ENCODE measurements at places on chromosomes 1 and 21.

DNA sequence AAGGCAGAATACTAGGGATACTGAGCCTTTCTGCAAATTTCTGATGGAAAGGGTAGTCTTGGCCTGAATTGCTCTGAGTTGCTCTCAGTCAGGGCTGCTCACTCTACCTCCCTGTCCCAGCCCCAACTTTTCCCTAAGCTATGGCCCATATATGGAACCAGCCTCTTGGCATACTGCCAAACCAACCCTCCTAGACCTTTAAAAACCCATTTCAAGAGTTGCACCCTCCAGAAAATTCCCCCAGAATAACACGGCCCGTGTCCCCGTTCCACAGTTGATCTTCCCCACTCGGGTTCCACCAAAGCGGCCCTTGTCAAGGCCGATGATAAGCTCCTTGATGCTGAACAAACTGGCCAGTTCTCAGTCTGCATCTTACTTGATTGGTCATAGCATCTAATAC lies 25.4 kb downstream of the SYT6 start:
- no peak for DNase-seq

DNA sequence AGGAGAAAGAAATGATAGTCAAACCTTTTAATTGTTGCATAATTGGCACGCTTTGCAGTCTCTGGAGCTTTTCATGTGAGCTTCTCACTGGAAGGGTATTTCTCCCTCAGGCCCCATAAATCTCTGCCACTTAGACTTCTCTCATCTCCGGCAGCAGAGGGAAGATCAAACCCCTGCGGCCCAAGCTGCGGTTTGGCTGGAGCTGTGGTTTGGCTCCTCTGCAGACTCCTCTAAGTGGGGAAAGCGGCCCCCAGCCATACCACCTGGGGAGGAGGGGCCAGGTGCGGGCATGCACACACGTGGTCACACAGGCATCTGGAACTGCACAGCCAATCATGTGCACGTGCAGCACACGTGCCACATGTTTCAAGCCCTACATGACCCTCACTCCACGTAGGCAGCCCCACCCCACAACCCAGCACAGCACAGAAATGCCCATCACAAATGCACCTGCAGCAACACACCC lies 58.3 kb downstream of the UBE2T start:
- no peak for DNase-seq

DNA sequence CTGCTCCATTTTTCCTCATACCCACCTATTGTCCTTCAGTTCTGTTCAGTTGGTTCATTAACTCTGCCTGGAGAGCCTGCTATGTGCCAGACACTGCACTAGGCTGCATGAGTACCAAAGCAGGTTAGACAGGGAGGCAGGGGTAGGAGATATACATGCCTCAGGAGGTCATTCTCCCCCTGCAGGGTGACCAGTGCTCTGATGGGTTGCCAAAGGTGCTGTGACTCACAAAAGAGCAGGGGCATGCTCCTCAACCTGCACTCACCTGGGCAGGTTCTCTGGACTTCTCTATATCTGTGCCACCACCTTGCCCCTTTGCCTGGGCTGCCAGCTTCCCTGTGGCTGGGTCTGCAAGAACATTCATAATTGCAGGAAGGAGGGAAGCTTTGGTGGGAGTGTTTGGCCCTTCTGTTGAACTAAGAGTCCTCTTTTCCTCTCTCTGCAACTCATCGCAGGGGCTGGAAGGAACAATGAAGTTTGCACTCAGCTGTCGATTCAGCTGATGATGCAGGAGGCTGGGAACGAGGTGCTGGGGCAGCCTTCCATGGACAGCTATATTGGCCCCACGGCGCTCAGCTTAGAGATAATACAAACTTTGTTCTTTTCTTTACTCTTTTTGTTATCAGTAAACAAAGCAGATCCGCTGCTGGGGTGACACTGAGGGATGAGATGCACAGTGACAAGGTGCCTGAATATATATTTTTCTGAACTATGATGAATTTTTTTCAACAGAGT lies 356.4 kb upstream of the PLXNA2 start:
- no peak for DNase-seq

DNA sequence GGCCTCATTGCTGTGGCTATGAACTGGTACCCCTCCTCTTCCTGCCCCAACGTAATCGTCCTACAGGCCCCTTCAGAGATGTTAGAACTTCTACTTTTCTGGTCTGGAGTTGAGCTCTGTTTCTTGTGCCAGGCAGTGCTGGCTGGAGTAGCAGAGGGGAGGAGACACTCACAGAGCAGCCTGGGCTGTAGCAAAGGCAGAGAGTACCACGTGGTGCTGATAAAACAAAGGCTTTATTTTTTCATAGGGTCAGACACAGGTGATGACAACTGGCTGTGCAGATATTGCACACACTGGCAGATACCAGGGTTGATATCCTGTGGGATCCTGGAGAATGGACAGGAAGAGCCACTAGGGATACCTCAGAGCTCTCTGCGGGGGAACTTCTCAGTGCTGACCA lies 23.2 kb downstream of the CRCT1 start:
- DNase-seq: no peak

DNA sequence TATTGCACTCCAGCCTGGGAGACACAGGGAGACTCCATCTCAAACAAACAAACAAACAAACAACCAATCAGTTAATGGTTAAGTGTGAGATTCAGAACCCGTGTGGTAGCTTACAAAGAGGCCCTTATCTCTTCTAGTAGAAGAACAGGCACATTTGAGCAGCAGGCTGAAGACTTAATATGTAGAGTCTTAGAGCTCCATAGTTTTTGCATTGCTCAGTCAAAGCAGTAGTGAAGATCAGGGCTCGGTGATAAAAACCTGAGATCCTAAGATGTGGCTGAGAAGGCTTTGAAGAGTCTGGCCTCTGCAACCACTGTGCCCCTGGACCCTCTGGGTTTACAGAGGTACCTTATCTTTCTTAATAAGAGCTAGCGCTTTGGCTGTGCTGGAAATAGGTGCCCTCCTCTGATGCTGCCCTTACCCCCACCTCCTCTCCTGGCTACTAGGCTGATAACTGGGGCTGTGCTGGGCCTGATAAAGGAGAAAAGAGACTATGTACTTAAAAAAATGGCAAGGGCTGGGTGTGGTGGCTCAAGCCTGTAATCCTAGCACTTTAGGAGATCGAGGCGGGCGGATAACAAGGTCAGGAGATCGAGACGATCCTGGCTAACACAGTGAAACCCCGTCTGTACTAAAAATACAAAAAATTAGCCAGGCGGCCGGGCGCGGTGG lies 10.5 kb upstream of the UCK2 start:
- no peak for DNase-seq

- no peak for DNase-seq
These were observed 197.7 kb downstream of the CRB1 start for GRCh38 chr1:197465528-197466327.

- no peak for DNase-seq
These were observed at the start of gene RGS8 for GRCh38 chr1:182684116-182684828. Gene RGS8, minus strand, starts transcription at chr1:182684587. Its CDS starts 14,938 bp downstream, at chr1:182669649.

- DNase-seq: no peak
These were observed 715 bp upstream of the ARTN start for GRCh38 chr1:43932786-43933385.

DNA sequence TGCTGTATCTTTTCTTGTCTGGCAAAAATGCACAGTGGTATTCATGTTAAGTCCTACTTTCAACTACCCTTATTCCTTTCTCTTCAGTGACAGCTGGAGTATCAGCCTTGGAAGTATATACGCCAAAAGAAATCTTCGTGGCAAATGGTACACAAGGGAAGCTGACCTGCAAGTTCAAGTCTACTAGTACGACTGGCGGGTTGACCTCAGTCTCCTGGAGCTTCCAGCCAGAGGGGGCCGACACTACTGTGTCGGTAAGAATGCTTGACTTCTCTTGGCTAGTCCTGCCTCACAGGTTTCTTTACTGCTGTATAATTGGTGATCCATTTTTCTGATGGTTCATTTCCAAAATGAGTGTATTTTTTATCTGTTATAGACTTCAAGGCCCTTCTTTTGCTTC lies 43.7 kb downstream of the MPZL1 start:
- no peak for DNase-seq

GRCh38 chr1:88891951-88892340 lies 579 bp upstream of the GTF2B start:
- no peak for DNase-seq

DNA sequence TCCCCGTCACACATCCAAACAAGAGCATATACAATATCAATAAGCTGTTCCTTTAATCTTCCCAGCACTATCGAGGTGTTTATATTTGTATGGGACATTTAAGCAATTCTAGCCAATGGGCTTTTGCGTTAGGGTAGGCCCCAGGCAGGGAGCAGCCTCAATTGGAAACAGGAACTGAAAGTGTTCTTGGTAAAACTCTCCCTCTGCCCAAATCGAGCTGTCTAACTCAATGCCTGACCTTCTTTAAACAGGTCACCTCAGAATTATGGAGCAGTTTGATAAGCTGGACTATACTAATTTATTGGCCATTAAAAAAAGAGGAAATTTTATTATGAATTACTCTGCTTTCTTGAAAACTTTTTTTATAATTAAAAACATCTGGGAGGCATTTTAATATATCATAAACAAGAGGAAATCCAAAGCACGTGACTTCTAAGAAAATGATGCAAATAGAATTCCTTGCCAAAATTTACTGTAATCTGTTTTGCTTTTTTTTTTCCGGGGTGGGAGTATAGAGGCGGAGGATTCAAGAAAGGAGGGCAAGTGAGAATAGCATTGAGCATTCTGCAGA lies 498.1 kb downstream of the LMO4 start:
- no peak for DNase-seq

- no peak for DNase-seq
These were observed 37.3 kb downstream of the WNT2B start for GRCh38 chr1:112546076-112546475.

GRCh38 chr1:87642581-87643221 lies 314.0 kb downstream of the LMO4 start:
- DNase-seq: no peak

- no peak for DNase-seq
These were observed at the start of gene EDN2 for GRCh38 chr1:41484402-41485241. Gene EDN2, minus strand, starts transcription at chr1:41484683. Its CDS starts 82 bp downstream, at chr1:41484601.

GRCh38 chr1:29243871-29244200 lies 7.5 kb downstream of the PTPRU start:
- DNase-seq: no peak

GRCh38 chr1:3785045-3785444 lies 11.3 kb downstream of the LRRC47 start:
- no peak for DNase-seq

GRCh38 chr1:42730988-42731387 lies 9.0 kb downstream of the CLDN19 start:
- DNase-seq: no peak

DNA sequence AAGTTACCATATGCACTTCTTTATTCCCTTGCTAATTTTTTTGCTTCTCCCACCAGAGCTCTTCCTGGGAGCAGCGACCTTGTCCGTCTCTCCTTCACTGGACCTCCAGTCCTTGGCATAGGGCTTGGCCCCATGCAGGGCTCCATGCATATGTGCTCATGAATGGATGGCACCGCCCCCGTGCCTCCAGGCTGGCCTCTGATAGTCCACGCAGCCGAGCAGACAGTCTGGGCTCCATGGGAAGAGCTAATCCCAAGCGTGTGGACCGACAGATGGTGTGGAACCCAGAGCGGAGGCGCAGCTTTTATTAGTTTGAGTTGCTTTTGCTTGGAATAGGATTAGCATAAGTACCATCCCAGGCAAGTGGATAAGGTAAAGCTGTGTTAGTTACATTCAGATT lies 41.8 kb downstream of the CDCP2 start:
- no peak for DNase-seq

GRCh38 chr1:167722152-167722869 lies 529 bp downstream of the MPZL1 start:
- no peak for DNase-seq

GRCh38 chr1:112849425-112850033 lies 106.5 kb downstream of the SLC16A1 start:
- DNase-seq: no peak

- DNase-seq: no peak
These were observed 369.6 kb downstream of the RYR2 start for GRCh38 chr1:237411621-237412020.

DNA sequence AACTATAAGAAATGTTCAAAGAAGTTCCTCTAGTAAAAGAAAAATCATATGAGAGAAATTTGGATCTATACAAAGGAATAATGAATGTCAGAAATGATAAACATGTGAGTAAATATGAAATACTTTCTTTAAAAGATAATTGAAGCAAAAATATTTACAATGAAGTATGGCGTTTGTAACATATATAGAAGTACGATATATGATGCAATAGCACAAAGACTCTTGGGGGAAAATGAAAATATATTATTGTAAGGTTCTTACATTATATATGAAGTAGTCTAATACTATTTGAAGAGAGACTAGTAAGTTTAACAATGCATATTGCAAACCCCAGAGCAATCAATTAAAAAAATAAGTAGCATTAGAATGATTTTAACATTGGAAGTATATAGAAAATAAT lies 20.3 kb upstream of the CCN1 start:
- no peak for DNase-seq

GRCh38 chr1:39613250-39613649 lies 26.2 kb downstream of the HEYL start:
- DNase-seq: no peak

DNA sequence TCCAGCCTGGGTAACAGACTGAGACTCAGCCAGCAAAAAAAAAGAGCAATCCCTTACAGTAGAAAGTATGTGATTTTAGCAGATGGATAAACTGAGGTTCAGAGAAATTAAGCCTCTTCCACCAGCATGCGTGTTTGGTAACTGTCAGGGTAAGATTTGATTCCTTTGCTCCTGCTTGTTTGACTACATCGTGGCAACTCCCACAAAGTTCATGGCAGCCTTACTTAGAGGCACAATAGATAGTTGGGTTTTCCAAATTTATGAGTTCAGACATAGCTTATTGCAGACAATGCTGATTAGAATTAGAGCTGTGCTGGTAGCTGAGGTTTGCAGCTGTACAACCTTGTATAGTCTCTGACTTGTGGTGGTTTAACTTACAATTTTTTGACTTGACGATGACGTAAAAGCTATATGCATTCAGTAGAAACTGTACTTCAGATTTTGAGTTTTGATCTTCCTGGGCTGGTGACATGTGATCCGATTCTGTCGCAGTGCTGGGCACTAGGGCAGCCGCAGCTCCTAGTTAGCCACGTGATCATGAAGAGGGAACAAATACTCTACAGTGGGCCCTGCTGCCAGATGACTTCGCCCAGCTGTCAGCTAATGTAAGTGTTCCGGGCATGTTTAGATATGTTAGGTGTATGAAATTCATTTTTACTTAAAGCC lies 167.8 kb downstream of the DHRS3 start:
- no peak for DNase-seq

GRCh38 chr1:41466146-41466545 lies 18.3 kb downstream of the EDN2 start:
- DNase-seq: no peak

- DNase-seq: peak; percentile 38
These were observed 8.3 kb downstream of the MAPKAPK2 start for GRCh38 chr1:206693029-206693428.

- no peak for DNase-seq
These were observed 21.5 kb upstream of the ST6GALNAC3 start for GRCh38 chr1:76053021-76053420.

DNA sequence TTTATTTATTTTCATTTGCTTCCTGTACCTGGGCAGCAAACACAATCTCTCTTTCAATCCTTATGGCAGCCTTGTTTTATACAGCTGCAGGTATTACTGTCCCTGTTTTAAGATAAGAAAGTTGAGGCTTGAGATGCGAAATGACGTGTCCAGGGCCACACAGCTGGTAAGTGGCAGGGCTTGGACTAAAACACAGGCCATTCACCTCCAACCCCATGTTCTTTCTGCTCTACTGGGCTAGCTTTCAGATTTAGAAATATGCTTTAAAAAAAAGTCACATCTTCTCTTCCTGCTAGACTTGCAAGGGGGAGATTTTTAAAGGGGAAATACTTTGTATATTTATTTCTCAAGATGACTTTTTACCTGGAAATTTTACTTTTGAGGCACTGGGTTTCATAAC lies 62.8 kb downstream of the CNST start:
- DNase-seq: no peak
